Endodermal cell (in vitro differentiated cells): ENCODE measurements at places on chromosomes 11 and 22. TPM values are rescaled to one million over a fixed set of nuclear protein-coding genes. Genes with fewer than 3 reads are reported as not detected.

KDM4D gene
- 0.66 to 3.1 TPM (median 2.8 TPM) in 3 replicates for total RNA-seq

PKP3 gene
- 33.7 to 45.7 TPM (median 35.4 TPM) in 3 replicates for total RNA-seq

KCNK4 gene
- 0.21 to 0.23 TPM in 2 of 3 replicates, not detected in the other for total RNA-seq

GAB4 gene
- total RNA-seq: not detected in 3 replicates

TRIM48 gene
- total RNA-seq: not detected in 2 replicates

FGF19 gene
- total RNA-seq: 0.29 and 0.37 TPM in 2 replicates

ACCS gene
- 10.6 to 16.2 TPM (median 12.2 TPM) in 3 replicates for total RNA-seq

KDM4E gene
- total RNA-seq: not detected in 2 replicates

NPAS4 gene
- not detected in 2 replicates for total RNA-seq

SLC17A6 gene
- not detected in 2 replicates for total RNA-seq

DBX1 gene
- not detected in 3 replicates for total RNA-seq

MMP13 gene
- not detected in 2 replicates for total RNA-seq

CBLIF gene
- total RNA-seq: not detected in 3 replicates

COX8A gene
- 298 and 312 TPM in 2 replicates for total RNA-seq

ACRV1 gene
- total RNA-seq: not detected in 3 replicates

MFRP gene
- not detected in 3 replicates for total RNA-seq

PELI3 gene
- 6.1 to 12.4 TPM (median 9.4 TPM) in 3 replicates for total RNA-seq

NXPE2 gene
- 0.27 TPM in 1 of 3 replicates, not detected in the others for total RNA-seq

DNA sequence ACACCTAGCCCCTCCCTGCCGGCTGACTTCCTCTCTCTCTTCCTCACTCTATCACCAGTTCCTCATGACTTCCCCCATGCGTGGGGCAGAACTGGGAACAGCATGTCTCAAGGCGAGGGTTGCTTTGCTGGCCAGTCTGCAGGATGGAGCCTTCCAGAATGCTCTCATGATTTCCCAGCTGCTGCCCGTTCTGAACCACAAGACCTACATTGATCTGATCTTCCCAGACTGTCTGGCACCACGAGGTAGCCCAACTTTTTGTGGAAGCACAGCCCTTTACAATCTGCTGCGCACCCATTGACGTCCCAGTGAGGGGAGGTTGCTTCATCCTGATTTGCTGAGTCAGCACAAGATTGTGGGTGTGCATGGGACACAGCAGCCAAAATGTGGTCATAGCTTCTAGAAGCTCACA is 8.6 kb downstream of the TCN2 start:
- DNase-seq: no peak

- DNase-seq: no peak
Observed at GRCh38 chr11:107953446-107953845, 25.2 kb downstream of the RAB39A start.

GRCh38 chr22:45717789-45718188 is 46.2 kb downstream of the ATXN10 start:
- no peak for DNase-seq

DNA sequence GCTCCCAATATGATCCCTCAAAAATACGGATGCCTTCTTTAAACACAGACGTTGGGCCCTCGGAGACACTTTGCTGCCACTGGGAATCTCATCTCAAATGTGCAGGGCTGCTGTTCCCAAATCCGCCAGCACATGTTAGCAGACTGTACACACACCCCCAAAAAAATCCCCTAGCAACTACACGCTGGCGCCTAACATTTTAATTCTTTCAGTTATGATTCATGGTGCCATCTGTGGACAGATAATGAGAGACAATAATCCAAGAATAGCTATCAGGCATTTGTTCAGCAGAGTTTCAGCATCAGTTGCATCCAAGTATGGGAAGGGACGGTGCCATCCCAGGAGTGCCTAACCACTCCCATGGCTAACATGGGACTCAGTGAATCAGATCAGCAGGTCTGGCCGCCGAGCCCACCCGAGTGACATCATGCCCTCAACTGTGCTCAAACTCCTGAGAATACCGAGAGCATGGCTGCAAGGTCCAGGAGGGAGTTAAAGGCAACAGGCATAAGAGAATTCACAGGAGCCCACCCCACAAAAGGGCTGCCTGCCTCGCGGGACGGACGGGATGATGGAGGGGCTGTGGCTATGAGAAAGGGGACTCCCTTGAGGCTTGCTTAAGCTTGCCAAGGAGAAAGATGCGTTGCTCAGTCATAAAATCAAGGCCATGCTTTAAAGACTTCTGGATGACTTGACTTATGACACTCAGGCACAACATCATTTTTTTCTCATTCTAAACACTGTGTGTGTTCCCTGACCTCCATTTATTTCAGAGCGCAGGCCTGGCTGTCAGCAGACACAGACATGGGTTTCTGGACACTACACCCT is 337.0 kb downstream of the SHANK2 start:
- DNase-seq: no peak

DNA sequence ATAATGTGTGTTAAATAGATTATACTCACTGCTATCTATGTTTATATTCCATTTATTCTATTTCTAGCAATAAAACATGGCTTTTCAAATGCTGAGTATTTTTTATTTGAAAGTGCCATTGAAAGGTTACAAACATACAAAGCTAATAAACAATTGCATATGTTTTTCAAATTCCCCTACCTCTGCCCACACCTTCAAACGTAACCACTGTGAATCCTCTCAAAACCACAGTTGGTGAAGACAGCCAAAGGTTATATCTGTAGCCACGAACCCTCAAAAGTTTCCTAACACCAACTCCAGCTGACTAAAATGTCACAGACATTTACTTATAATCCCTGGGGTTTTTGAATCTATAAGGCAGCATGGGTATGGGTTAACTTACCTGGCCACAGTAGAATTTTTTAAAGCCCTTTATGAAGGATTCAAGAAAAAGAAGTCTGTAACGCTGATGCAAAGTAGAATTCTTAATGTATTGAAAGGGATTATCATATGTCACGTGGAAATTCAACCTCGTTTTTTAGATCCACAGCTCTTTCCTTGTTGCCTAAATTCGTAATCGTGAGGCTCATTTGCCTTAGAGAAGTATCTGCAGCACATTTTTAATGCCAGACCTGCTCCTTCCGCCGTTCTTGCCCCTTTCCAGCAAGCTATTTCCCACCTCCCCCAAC is 122.5 kb upstream of the ZC3H12C start:
- no peak for DNase-seq

DNA sequence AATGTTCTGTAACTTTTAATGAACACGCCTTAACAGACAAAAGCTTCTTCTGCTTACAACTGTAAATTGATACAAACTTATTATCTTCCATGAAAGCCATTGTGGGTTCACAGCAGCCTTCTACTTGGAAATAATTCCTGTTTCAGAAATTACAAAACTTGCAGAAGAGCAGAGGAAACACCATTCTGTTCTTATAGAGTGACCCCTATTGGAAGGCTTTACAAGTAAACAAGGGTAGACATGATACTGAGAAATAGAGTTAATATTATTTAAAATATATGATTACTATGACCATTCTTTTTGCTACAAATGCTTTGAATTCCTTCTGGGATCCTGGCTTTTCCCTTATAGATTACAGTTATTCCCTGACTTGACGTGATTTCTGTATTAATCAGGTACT is 32.4 kb upstream of the KCNA4 start:
- DNase-seq: no peak

- DNase-seq: peak; percentile 62
Observed at GRCh38 chr22:19810381-19811201, 44.1 kb downstream of the GNB1L start.

GRCh38 chr22:29344137-29344536 is 28.6 kb upstream of the RASL10A start:
- DNase-seq: no peak

GRCh38 chr11:130846606-130847005 is 69.7 kb downstream of the SNX19 start:
- DNase-seq: no peak

GRCh38 chr11:81394311-81394710 is 1339.4 kb downstream of the FAM181B start:
- DNase-seq: no peak

DNA sequence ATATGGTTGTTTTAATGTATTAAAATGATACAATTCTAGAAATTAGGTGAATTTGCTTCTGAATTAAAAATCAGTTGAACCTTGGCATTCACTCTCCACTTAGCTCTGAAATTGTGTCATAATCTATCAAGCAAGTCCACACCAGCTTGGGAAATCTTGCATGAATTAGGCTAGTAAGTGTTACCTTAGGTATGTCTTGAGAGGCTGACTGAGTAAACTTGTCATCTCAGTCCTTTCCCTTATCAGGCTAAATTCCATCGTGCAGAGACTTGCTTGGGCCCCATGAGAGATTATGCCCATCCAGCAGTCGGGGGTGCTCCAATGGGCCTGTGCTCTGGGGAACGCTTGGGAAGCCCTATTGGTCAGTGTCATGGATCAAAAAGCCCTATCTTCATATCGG is 33.9 kb upstream of the ST14 start:
- peak; percentile 17 for DNase-seq

DNA sequence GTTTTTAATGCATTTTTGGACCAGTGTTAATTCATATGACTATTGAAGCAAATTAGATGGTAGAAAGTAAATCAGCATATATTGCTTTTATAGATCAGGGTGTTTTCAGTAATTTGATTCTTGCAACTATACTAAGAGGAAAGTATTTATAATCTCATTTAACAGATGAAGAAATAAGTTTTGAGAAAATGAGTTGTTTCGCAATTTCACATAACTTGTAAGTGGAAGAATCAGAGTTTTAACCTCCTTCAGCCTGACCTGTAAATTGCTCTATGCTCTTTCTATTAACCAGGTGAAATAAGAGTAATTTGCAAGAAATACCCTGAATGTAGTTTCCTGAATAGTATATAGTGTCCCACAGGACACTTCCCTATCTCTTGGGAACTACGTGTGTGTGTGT is 1106.8 kb upstream of the RAG2 start:
- no peak for DNase-seq

GRCh38 chr11:46600194-46600960 is 6.6 kb upstream of the AMBRA1 start:
- no peak for DNase-seq

DNA sequence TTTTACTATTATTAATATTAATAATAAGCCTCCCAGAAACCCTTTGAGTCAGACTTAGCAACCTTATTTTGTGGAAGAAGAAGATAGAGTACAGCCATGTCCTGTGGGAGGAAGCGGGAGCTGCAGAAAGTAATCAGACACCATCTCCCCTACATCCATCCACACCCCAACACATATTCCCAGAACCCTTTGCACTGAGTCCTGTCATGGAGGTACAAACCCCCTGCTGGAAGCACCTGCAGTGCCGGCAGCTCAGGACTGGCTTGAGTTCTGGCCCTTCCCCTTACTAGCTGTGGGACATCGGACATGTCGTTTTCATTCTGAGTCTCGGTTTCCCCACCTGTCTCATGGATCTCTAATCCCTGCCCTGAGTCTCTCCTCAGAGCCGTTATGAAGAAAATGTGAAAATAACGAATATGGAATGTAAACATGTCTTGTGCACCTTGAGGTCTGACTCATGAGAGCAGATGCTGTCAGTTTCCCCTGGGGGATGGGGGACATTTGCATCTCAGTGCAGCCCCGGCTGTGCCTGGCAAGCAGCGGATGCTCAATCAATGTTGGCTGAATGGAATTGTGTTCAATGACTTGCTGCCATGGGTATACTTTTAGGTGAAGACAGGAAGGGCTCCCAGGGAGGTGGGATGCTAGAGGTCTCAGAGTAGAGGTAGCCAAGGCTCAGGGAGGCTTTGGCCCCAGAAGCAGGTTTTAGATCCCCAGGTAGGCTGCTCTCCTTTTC is 45.4 kb downstream of the TP53I11 start:
- no peak for DNase-seq

DNA sequence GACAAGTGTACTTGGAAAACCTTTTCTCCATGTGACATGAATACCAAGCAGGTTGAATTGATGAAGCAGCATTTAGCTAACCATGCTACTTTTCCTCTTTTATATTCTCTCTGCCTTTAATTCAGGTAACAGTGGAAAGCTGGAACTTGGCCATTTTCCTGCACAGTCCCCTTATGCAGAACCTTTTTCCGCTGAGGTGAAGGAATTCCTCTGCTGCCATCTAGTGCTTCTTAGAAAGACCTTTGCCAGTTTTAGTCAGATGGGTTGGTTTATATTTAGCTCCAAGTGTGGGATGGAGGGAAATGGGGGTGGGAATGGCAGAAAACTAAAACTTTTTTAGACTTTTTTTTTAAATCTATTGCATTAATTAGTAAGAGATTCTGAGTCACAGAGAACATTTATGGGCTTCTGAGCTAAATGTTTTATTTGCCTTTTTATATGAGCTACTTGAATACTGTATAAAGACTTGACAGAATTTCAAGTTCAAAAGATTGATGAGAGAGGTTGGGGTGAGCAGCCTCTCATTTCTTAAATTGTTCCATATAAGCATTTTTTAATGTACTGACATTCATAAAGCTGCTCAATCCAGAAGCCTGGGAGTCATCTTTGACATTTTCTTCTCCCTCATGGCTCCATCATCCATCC is 153.9 kb upstream of the ZC3H12C start:
- DNase-seq: peak; percentile 53

DNA sequence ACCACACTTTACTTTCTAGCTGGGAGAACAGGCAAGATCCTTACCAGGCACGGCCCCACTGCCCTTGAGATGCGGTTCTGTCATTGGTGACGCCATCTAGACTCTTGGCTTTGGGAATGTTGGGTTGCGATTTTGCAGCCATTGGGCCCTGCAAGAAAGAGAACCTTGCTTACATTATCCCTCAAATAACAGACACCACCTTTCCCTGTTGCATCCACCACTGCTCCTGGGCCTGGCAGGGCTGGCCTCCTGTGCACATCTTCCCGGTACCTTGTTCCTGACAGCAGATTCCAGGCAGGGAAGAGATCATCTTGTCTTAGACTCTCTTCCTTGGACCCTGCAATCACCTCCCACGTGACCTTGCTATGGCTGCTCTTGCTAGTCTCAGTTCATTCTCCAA is 3.4 kb downstream of the DHCR7 start:
- DNase-seq: no peak

- DNase-seq: peak; percentile 52
Observed at GRCh38 chr11:74008373-74009229, at the start of gene UCP3. Gene UCP3, minus strand, starts transcription at chr11:74009085. Its CDS starts 2,043 bp downstream, at chr11:74007042.

DNA sequence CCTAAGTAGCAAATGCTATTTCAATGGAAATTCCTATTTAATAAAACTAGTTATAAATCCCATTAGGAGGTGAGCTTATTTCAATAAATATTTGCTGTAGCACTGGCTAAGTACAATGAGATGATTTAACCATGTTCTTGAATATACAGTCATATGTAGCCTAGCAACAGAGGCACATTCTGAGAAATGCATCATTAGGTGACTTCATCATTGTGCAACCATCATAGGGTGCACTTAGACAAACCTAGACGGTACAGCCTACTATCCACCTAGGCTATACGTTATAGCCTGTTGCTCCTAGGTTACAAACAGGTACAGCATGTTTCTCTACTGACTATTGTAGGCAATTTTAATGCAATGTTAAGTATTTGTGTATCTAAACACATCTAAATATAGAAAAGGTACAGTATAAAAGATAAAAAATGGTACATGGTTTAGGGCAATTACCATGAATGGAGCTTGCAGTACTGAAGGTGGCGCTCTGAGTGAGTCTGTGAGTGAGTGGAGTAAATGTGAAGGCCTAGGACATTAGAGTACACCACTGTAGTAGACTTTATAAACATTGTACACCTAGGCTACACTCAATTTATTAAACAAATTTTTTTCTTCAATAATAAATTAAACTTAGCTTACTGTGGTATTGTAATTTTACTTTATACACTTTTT is 350.1 kb downstream of the CASP12 start:
- DNase-seq: no peak
